ENCODE measurements at places on chromosomes 1 and 21. TPM values are rescaled to one million over a fixed set of nuclear protein-coding genes. Genes with fewer than 3 reads are reported as not detected.

FHAD1 gene
- total RNA-seq = 2.0 TPM

IGFN1 gene
- total RNA-seq = 0.69 TPM

KIAA1614 gene
- total RNA-seq = 5.8 TPM

SAMD13 gene
- 8.1 TPM for total RNA-seq

F13B gene
- total RNA-seq = not detected

SPRR2E gene
- total RNA-seq = not detected

ADAM30 gene
- not detected for total RNA-seq

OR2T11 gene
- not detected for total RNA-seq

ANGPTL7 gene
- 2.7 TPM for total RNA-seq

SAMSN1 gene
- 16.2 TPM for total RNA-seq

NCMAP gene
- total RNA-seq = 0.16 TPM

HFM1 gene
- 27.5 TPM for total RNA-seq

GPR61 gene
- 0.11 TPM for total RNA-seq

CFH gene
- total RNA-seq = 299 TPM

UBL4B gene
- total RNA-seq = not detected

TSPAN1 gene
- 7.9 TPM for total RNA-seq

TNFSF18 gene
- 0.53 TPM for total RNA-seq

OR10J5 gene
- total RNA-seq = not detected

HRNR gene
- total RNA-seq = not detected

CFHR5 gene
- not detected for total RNA-seq

GORAB gene
- 30.5 TPM for total RNA-seq

HPCA gene
- not detected for total RNA-seq

MMP23B gene
- 45.6 TPM for total RNA-seq

TNNT2 gene
- 15.2 TPM for total RNA-seq

AMY1C gene
- total RNA-seq = not detected

FCER1G gene
- total RNA-seq = 15.9 TPM

FMO5 gene
- total RNA-seq = 9.5 TPM

CELA2A gene
- total RNA-seq = not detected

SLC6A17 gene
- total RNA-seq = 0.05 TPM

ST6GALNAC3 gene
- 39.1 TPM for total RNA-seq

RNF186 gene
- not detected for total RNA-seq

SYTL1 gene
- 12.8 TPM for total RNA-seq

SEMA4A gene
- 7.3 TPM for total RNA-seq

C1QB gene
- total RNA-seq = 26.3 TPM

BGLAP gene
- 0.42 TPM for total RNA-seq

NOS1AP gene
- total RNA-seq = 2.0 TPM

LCK gene
- total RNA-seq = 0.90 TPM

HNRNPR gene
- 181 TPM for total RNA-seq

PCAT6 gene
- not detected for total RNA-seq

MORN1 gene
- 11.1 TPM for total RNA-seq

CR1L gene
- total RNA-seq = 1.7 TPM

LHX8 gene
- total RNA-seq = 1.6 TPM

ERI3 gene
- 34.3 TPM for total RNA-seq

SPATA21 gene
- not detected for total RNA-seq
